ENCODE measurements at places on chromosomes 12 and 14. TPM values are rescaled to one million over a fixed set of nuclear protein-coding genes. Genes with fewer than 3 reads are reported as not detected.

The SERPINA6 gene
- total RNA-seq = 0.77 TPM

DNA sequence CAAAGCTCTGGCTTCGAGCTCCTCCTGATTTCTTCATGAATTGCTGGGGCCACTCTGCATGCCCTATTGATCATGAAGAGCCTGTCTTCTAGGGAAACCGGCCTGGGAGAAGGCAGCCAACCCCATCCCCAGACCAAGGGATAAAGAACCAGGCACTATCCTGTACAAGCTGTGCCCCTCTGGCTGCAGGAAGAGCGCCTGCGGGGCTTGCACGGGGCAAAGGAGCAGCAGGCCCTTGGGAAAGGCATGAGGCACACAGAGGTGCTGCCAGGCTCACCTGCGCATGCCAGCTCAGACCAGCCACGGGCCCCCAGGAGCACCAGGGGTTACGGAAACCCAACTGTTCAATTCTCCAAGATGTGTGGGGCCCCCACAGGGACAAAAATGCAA is 2.1 kb downstream of the ITPK1 start:
- H3K27me3 ChIP-seq = no peaks in the 10 kb centered on the region
- peak overlapping the region; percentile 62 for H3K27ac ChIP-seq
- H3K4me3 ChIP-seq = peak overlapping the region; percentile 87
- DNase-seq = no peak
- H3K36me3 ChIP-seq = no peaks in the 10 kb centered on the region
- H3K4me1 ChIP-seq = peaks cover 12% of the 10 kb centered on the region

DNA sequence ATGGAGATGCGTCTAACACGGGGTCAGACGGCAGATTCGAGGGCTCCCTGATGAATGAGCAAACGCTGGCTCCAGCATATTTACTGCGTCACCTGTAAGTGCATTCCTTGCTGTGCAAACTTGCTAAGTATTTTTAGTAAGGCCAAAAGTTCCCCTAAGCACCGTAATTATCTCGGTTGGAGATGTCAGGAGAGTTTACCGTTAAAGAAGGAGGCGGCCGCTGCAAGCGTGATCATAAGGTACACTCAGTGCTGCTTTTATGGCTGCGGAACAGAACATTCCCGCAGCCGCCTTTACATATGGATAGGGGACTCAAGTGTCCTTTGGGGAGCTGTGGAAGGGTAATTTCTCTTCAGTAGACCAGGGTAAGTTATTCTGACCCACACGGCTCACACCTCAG is 175.6 kb downstream of the GLT1D1 start:
- H3K4me3 ChIP-seq = no peak overlapping the region
- H3K27me3 ChIP-seq = peaks cover 61% of the 10 kb centered on the region
- no peaks in the 10 kb centered on the region for H3K36me3 ChIP-seq
- H3K4me1 ChIP-seq = peaks cover 9% of the 10 kb centered on the region

DNA sequence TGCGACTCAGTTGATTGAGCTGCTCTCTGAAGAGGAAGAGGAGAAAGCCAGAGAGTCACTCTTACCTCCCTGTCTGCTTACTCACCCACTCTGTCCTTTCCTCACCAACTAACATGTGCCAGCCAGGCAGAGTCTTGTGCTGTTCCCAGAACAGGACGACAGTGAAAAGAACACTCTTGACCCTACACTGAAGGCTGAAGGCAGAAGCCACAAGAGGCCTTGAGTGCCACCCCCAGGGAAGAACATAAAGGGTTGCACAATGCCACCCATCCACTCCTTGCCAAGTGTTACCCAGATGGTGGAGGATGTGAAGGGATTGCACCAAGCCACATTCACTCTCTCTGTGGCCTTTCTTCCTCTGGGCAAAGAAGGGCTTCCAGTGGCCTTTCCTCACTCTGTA is 12.8 kb downstream of the ABHD4 start:
- peaks cover 32% of the 10 kb centered on the region for H3K36me3 ChIP-seq
- DNase-seq = no peak
- no peak overlapping the region for H3K4me3 ChIP-seq
- peaks cover 15% of the 10 kb centered on the region for H3K4me1 ChIP-seq
- no peaks in the 10 kb centered on the region for H3K27me3 ChIP-seq

GRCh38 chr14:104752423-104752734 is 568 bp upstream of the SIVA1 start:
- H3K4me1 ChIP-seq = peaks cover 36% of the 10 kb centered on the region
- H3K36me3 ChIP-seq = peaks cover 11% of the 10 kb centered on the region
- H3K27ac ChIP-seq = peak overlapping the region; percentile 95

DNA sequence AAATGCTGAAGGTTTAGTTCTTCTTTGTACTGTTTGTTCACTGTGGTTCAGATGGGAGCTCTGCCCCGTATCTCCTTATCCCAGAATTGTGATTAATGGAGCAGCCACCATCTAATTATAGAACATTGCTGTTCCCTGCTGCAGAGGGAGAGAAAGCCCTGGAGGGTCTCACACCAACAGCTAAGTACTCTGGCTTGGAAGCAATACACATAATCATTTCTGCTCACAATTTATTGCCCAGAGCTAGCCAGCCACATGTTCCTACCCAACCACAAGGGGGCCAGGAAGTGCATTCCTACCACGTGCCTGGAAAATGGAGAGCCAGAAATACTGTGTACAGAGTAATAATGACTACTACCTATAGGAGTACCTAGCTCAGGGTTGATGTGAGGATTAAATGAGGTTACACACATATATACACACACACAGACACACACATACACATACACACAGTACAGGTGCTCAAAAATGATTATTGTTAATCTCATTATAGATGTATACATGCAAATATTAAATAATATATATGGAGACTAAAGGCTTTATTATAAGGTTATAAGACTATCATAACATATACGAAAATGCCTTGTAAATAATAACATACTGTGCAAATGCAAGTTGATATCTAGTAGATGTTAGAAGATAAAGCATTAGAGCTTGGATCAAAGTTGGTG is 22.3 kb downstream of the MSRB3 start:
- no peak for DNase-seq
- H3K27me3 ChIP-seq = peaks cover 4% of the 10 kb centered on the region
- no peak overlapping the region for H3K27ac ChIP-seq
- H3K36me3 ChIP-seq = peaks cover 8% of the 10 kb centered on the region
- no peak overlapping the region for H3K4me3 ChIP-seq

The ISM2 gene
- 0.46 TPM for total RNA-seq

DNA sequence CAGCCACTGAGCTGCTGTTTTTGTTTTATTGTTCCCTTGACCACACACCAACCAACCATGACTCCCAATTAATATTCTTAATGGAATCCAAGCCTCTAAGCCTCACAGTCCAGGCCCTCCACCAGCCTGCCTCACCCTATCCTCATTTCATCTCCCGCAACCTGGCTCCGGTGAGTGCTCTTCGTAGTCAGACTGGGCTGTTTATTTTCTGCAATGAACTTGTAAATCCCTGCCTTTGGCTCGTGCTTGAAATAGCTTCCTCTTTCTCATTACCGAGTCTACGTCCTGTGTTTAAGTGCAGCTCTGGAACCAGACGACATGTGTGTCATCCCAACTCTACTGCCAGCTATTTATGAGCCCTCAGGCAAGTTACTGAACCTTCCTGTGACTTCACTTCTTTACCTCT is 12.4 kb upstream of the ETFBKMT start:
- DNase-seq = no peak
- no peak overlapping the region for H3K27ac ChIP-seq
- H3K27me3 ChIP-seq = no peaks in the 10 kb centered on the region
- peaks cover 9% of the 10 kb centered on the region for H3K4me1 ChIP-seq
- no peaks in the 10 kb centered on the region for H3K36me3 ChIP-seq

- peaks cover 10% of the 10 kb centered on the region for H3K4me1 ChIP-seq
- no peak for DNase-seq
- no peaks in the 10 kb centered on the region for H3K36me3 ChIP-seq
- no peak overlapping the region for H3K4me3 ChIP-seq
Measured at GRCh38 chr12:130793554-130793849, 45.5 kb downstream of the STX2 start.

- DNase-seq = no peak
- peaks cover 10% of the 10 kb centered on the region for H3K27me3 ChIP-seq
- peak overlapping the region; percentile 55 for H3K27ac ChIP-seq
- H3K4me1 ChIP-seq = peaks cover 31% of the 10 kb centered on the region
Measured at GRCh38 chr14:99252940-99253868, 18.8 kb downstream of the BCL11B start.

DNA sequence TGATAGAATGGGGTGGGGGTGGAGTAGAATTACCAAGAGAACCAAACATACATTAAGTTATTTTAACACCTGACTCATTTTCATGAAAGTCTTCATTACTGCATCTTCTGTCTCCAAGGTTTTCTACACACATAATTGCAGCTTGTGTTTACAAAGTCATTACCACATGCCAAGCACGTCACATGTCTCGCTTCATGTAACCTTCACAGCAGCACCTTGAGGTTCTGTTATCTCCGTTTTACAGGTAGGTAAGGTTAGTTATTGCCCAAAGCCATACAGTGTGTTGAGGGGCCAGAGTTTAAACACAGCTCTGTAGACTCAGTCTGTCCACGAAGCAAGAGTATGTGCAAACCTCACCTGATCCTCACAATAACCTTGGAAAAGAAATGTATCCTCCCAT is 64.3 kb upstream of the RBM19 start:
- no peak for DNase-seq
- H3K27me3 ChIP-seq = peaks cover 49% of the 10 kb centered on the region
- no peak overlapping the region for H3K27ac ChIP-seq
- no peak overlapping the region for H3K4me3 ChIP-seq

All from type B pancreatic cell (in vitro differentiated cells).